ENCODE measurements at places on chromosomes 3 and 15.

- no peak for DNase-seq
Measured at GRCh38 chr3:119939077-119939476, 155.2 kb downstream of the GSK3B start.

- no peak for DNase-seq
Measured at GRCh38 chr3:134775831-134776230, 19.2 kb upstream of the EPHB1 start.

GRCh38 chr3:112755845-112756613 is 90.6 kb downstream of the CD200R1L start:
- no peak for DNase-seq

DNA sequence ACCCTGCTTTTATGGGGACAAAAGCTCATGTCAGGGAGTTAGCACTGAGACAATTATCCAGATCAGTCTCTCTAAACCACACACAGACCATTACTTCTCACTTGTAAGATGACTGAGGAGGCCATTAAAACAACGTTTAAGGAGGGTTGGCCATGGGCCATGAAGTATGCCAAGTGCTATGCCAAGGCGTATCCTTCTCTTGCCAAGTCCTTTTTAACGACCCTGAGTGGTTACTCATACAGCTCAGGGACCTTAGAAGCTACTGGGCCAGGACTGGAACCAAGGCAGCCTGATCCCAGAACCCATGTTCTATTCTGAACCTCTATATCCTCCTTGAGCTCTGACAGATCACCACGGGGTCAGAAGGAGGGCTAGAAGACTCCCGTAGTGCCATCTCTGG is 50.0 kb downstream of the NMNAT3 start:
- no peak for DNase-seq

DNA sequence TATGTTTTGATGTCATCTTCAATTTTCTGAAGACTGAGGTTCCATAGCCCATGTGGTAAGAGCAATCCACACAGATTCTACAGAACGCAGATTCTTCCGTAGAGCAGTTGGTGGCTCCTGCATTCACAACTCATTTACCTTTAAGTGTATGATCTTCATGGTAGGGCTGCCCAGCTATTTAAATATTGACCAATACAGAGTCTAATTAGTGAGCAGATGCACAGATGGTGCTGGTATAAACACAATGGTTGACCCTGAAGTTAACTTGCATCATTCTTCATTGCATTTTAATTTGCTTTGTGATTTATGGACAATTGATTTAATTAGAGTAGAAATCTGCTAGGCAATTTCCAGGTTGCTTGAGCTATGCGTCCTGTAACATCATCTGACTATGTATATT is 269.2 kb downstream of the SQOR start:
- DNase-seq, result no peak

Measured in HCEC 1CT (cell line).